Left ventricle myocardium superior (tissue), 1 donor: ENCODE measurements at places on chromosomes 1 and 21.

- DNase-seq, result no peak
Measured at GRCh38 chr1:101128211-101128727, 102.7 kb upstream of the DPH5 start.

DNA sequence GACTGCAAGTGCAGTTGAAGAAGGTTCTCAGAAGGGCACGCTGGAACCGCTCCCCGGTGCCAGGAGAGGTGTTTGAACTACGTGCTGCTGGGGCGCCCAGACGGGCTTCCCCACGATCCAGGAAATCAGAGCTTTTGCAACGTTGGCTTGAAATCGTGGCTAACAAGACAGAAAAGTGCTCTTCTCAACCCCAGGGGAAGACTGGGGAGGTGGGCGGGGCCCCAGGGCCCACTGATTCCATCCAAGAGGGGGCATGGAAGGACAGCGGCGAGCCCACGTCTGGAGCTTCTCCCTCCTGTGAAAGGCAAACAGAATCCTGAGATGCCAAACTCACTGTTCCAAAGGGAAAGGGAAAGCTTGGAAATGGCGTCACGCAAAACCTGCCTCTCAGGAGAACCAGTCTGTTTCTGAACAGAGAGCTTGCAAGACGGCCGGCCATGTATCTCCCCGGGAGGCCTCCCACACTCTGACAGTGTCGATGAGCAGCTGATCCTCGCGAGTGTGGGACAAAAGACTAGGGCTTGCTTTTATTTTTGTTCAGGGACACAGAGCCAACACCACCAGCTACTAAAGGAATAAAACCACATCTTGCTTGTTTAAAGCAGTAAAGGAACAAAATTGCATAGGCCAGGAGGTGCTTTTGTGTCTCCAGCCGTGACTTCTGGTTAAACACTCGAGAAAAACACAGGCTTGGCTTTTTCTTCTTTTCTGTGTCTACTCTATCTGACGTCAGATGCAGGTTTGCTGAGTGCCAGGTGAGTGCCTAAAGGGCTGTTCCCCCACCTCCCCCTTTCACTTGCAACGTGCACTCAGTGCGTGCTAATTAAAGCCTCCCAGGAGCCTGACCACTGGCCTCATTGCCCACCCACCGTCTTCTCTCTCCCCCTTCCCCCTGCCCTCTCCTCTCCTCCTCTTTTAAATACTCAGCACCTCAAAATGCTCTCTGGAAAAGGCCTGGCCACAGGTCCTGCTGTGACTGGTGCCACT, 41.5 kb downstream of the LRRC3 start:
- no peak for DNase-seq

GRCh38 chr1:223628233-223629125, 37.0 kb downstream of the CAPN8 start:
- peak; percentile 68 for DNase-seq

DNA sequence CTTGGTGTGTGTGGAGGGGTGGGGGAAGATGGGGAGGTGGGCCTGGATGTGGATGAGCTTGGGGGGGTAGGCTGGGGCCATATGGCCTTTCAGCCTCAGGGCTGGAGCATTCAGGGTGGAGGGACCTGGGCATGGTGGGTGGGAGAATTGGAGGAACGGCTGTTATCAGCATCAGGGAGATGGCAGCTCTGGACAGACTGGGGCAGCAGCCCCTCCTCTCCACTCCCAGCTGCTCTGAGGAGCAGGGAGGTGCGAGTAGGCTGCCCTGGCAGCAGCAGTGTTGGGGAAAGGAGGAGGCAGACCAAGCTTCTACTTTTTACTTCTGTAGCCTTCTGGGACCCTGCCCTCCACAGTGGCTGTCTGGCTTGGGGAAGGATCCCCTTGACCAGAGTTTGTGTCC, 10.2 kb downstream of the PPFIA4 start:
- no peak for DNase-seq

GRCh38 chr1:210262167-210262896, 29.7 kb downstream of the SERTAD4 start:
- DNase-seq, result peak; percentile 59

- no peak for DNase-seq
Measured at GRCh38 chr1:213119794-213120193, 68.8 kb downstream of the RPS6KC1 start.

GRCh38 chr1:230868736-230869385, 540 bp upstream of the C1orf198 start:
- DNase-seq, result peak; percentile 78

- DNase-seq, result no peak
Measured at GRCh38 chr1:31562707-31563360, 13.5 kb upstream of the TINAGL1 start.

DNA sequence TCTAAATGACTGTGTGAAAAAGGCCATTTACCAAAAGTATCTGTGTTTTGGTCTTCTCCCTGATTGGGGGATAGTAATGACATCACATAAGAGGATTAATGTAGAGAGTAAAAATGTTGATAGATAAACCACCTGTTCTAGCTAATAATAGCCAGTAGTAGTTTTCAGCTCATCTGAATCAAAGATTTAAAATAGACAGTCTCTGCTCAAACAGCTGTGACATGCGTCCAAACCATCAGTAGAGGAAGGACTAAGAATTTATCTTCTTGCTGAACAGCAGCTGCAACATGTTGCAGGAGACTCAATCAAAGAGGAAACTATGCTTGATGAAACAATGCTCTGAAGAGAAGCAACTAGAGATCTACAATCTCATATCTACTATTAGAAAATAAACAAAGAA, 21.4 kb downstream of the TMPRSS15 start:
- no peak for DNase-seq

DNA sequence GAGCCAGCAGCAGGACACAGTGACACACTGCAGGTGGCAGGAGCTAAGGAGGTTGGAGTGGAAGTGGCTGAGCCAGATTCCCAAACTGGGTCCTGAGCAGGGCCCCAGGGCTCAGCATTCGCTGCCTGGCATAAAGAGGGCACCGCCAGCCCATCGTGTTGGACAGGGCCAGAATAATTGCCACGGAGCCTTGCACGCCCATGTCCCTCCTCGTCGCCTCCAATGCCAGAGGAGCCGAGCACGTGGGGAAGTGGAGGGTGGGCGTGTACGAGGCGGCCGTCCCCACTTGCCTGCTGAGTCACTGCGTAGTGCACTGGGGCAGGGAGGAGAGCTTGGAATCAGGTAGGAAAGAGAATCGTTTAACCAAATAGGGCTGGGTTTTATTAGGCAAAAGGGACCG, 26.1 kb upstream of the LRRC47 start:
- no peak for DNase-seq

GRCh38 chr1:168591066-168591465, 14.7 kb downstream of the XCL1 start:
- no peak for DNase-seq

- no peak for DNase-seq
Measured at GRCh38 chr1:233635765-233636502, 22.0 kb downstream of the KCNK1 start.

GRCh38 chr1:178552856-178553255, 39.9 kb downstream of the TEX35 start:
- DNase-seq, result no peak

GRCh38 chr1:172760121-172760520, 101.2 kb downstream of the FASLG start:
- no peak for DNase-seq

DNA sequence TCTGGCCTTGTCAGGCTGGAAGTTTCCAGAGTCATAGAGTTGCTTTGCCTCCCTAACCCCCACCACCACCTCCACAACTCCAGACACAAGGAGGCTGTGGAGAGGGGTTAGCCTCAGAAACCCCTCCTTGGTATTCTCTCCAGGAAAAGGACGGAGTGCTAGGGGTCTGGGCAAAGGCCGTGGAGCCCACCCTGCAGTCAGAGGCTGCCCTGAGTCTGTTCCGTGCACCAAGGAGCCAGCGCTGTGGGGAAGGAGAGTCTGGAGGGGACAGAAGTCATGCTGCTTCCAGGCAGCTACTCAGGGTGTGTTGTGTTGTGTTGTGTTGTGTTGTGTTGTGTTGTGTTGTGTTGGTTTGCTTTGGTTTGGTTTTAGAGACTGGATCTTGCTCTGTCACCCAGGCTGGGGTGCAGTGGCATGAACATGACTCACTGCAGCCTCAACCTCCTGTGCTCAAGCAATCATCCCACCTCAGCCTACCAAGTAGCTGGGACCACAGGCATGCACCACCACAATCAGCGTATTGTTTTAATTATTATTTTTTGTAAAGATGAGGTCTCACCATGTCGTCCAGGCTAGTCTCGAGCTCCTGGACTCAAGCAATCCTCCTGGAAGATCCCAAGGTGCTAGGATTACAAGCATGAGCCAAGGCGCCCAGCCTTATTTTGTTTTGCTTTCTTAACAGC, 122.2 kb upstream of the TMEM51 start:
- no peak for DNase-seq

DNA sequence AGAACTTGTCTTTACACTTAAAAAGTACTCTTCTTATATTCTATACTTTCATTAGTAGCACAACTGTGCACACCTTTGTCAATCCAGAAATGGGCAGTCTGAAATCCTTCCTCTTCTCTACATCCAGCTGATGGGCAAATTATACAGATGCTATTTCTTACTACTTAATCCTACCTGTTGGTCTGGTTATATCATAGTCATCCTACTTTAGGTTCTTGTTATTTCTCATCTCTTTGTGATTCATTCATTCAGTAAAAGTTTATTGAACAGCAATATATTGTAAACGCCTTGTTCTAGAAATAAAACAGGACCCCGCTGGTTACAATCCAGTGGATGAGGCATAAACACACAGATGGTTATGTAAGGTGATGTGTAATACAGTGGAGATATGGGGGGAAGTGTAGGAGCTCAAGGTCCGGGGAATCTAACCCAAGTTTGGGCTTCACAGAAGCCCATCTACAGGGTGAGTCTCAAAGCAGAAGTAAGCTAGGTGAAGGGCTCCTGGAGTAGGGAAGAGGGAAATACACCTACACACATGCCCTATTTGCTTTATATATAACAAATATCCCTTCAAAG, 11.8 kb upstream of the FUBP1 start:
- no peak for DNase-seq

GRCh38 chr1:22816803-22817202, 106.2 kb downstream of the EPHB2 start:
- DNase-seq, result no peak

GRCh38 chr1:66925558-66925910, 744 bp downstream of the MIER1 start:
- no peak for DNase-seq

- no peak for DNase-seq
Measured at GRCh38 chr1:213369465-213369864, 318.4 kb downstream of the RPS6KC1 start.

DNA sequence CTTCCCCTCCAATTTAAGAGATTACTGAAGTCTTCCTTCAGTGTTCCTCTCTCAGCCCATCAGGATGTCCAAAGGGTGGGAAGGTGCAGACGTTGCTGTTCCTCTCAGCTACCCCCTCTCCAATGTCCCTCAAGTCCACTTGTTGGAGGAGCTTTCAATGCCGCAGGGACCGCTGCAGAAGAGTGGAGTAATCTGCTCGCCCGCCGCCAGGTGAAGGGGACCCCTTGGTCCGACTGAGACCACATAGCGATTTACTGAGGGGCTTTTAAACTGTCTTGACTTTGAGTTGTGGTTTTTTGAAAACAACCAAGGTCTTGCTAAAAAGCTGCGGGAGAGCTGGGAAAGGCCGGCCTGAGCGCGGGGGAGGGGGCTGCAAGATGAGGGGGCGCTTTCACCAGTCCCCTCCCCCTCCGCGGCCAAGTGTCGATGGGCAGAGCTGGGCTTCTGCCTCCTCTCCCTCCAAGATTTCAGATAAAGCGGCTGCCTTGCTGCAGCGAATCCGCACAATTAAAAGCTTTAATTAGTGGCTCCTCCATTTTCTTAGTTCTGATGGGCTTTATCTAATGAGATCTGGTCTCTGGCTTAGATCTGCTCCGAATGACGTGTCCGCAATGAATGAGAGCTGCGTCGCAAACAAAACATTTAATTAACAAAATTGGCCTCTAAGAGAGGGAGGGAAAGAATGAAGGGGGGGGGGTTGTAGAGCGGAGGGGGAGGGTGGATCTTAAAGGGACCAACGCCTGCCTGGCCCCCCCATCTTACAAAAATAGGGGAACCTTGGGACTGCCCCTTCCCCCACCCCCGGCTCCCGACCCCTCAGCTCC, 5.9 kb downstream of the LMO4 start:
- peak; percentile 32 for DNase-seq

DNA sequence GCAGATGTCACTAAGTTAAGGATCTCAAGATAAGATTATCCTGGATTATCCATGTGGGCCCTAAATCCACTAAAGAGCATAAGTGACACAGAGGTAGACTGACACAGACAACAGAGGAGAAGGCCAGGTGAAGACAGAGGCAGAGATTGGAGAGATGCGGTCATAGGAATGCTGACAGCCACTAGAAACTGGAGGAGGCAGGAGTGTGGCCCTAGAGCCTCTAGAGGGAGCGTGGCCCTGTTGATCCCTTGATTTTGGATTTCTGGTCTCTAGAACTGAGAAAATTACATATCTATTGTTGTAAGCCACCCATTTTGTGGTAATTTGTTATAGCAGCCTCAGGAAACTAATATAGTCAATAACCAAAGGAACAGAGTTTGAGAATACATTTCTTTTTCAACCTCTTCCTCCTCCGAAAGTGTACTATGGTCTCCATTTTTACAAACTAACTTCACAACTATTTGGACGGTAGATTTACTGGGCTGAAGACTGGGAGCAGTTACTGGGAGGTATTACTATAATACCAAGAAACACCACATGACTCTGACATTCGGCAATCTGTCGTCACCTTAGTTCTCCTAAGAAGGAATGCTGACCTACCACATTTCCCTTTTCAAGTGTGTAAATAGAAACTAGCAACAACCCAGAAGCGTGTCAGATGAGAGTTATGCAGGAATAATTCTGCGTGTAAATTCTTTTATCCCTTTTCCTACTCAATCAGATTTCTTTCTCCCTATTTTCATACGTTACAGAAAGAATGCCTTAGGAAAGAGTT, 116.0 kb upstream of the ZNHIT6 start:
- DNase-seq, result no peak

DNA sequence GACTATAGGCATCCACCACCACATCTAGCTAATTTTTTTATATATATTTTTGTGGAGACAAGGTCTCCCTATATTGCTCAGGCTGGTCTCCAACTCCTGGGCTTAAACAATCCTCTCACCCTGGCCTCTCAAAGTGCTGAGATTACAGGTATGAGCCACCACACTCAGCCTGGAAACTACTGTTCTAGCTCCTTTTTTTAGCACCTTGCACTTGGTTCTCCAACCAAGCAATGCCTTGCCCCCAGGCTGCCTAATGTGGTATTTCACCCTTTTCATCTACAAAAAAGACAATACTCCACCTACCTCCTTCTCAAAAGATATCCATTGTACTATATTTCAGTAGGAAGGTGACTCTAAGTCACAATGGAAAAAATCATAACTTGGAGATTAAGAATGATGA, 6.7 kb downstream of the ARNT start:
- no peak for DNase-seq

- no peak for DNase-seq
Measured at GRCh38 chr1:240008298-240008697, 83.4 kb upstream of the FMN2 start.

- DNase-seq, result peak; percentile 82
Measured at GRCh38 chr1:21324368-21325141, 34.3 kb upstream of the ECE1 start.
